Heart right ventricle (tissue), 16 donors: ENCODE measurements at places on chromosomes 6 and 20. TPM values are rescaled to one million over a fixed set of nuclear protein-coding genes. Genes with fewer than 3 reads are reported as not detected.

The PRR18 gene
- total RNA-seq: not detected

The NOTCH4 gene
- 23.7 TPM for total RNA-seq

The RAB32 gene
- 5.2 TPM for total RNA-seq

The SLC26A8 gene
- 0.11 TPM for total RNA-seq

The CDSN gene
- not detected for total RNA-seq

The ERVFRD-1 gene
- total RNA-seq: not detected

The PDE10A gene
- total RNA-seq: 16.2 TPM

The SEMG1 gene
- not detected for total RNA-seq

The COL21A1 gene
- total RNA-seq: 16.6 TPM

The TREM2 gene
- 1.00 TPM for total RNA-seq

The PNISR gene
- total RNA-seq: 50.9 TPM

The RAET1L gene
- total RNA-seq: not detected
